T-helper 17 cell (primary cell): ENCODE measurements at places on chromosomes 1 and 21. TPM values are rescaled to one million over a fixed set of nuclear protein-coding genes. Genes with fewer than 3 reads are reported as not detected.

DNA sequence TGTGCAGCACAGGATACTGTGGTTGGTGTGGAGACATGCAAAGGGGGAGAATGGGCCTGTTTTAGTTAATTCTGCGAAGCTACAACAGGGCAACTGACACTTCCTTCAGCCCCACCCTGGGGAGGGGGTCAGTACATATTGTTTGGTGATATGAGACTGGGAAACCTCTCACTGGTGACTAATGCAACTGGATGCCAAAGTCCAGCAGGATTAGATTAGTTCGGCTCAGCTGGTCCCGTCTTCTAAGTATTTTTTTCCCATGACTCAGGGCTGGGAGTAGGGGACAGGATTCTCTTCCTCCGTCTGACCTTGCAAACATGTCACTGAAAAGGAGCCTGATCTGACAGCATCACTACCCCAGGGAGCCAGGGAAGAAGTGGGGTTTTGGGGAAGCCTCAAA is 43.0 kb downstream of the PLXNA2 start:
- no peak for DNase-seq

GRCh38 chr21:15943009-15943666 is 213.4 kb downstream of the USP25 start:
- no peak for DNase-seq

DNA sequence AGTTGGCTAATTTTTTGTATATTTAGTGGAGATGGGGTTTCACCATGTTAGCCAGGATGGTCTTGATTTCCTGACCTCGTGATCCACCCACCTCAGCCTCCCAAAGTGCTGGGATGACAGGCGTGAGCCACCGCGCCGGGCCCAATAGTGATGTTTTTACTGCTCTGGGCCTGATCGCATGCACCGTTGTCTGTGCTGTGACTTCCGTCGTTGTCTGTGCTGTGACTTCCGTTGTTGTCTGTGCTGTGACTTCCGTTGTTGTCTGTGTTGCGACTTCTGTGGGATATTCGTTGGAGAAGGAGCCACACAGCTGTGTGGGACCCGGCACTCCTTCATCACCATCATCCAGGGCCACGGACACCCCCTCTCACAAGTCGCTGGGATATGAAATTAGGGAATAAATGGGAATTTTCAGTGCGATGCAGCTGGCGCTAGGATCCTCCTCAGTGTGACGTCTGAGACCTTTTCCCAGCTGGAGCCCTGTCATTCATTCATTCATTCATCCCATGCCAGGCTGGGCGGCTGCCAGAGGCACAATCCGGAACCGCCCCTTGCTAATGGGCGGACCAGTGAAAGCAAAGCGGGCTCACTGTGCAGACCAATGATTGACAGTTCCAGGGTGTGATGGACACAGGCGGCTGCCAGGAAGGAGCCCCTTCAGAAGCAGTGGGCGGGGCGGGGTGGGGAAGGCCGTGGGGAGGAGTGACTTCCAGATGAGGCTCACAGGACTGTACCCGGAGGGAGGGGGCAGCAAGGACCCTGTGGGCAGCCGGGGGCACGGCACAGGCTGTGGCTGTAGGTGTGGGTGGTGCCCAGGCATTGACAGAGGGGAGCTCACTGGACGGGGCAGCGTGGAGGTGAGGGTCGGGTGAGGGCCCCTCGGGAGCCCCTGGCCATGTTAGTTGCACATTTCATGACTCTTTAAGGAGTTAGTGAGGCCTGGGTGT is 48.9 kb downstream of the PRKCZ start:
- DNase-seq: peak; percentile 4

- no peak for DNase-seq
Observed at GRCh38 chr1:65174585-65174984, 26.6 kb downstream of the AK4 start.

DNA sequence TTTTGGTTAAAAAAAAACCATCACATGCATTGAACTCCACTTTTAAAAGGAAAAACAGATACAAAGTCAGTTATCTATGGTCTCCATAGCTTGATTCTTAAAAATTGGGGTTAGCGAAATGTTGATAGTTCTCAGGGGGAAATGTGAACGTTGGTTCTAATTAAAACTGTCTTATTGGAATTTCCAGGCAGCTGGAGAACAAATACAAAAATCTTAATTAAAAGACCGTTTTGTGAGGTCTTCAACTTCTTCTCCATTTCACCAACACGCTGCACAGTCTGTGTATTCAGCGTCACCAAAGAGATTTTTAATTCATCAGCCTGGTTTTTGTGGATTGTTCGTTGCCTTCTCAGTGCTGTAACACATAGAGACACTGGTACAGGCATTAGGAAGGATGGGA is 99.3 kb upstream of the COA6 start:
- no peak for DNase-seq

DNA sequence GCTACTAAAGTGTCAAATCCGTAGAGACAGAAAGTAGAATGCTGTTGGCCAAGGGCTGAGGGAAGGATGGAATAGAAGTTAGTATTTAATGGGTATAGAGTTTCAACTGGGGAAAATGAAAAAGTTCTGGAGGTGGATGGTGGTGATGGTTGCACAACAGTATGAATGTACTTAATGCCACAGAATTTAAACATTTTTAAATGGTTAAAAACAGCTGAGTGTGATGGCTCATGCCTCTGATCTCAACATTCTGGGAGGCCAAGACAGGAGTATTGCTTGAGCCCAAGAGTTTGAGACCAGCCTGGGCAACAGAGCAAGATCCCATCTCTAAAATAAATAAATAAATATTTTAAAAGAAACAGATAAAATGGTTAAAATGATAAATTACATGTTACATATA is 44.5 kb downstream of the PIK3R3 start:
- no peak for DNase-seq

The TSPAN1 gene
- total RNA-seq: not detected

The IQGAP3 gene
- not detected for total RNA-seq

GRCh38 chr21:25903607-25904006 is 168.8 kb downstream of the GABPA start:
- no peak for DNase-seq

The HHIPL2 gene
- 0.39 TPM for total RNA-seq

The HTR6 gene
- total RNA-seq: 0.17 TPM

GRCh38 chr1:206708058-206708457 is 23.4 kb downstream of the MAPKAPK2 start:
- DNase-seq: no peak

The VANGL2 gene
- not detected for total RNA-seq

DNA sequence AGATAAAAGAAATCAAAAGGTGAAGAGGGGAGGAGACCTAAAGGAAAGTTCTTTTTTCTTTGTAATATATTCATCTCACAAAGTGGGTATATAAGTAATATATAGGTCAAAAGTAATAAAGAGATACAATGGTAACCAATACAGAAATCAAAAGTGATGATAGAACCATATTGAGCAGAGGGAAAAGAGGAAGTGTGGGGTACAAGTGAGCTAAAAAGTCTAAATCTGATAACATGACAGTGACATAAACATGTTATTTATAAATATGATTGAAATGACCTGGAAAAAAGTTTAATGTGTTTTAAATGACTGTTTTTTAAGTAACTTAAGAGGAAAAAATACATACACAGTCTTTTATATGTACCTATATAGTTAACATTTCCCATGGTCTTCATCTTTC is 70.5 kb downstream of the MRPL39 start:
- no peak for DNase-seq

The SH3BGR gene
- total RNA-seq: 0.86 TPM

GRCh38 chr1:226631229-226632000 is 82.9 kb downstream of the STUM start:
- no peak for DNase-seq

DNA sequence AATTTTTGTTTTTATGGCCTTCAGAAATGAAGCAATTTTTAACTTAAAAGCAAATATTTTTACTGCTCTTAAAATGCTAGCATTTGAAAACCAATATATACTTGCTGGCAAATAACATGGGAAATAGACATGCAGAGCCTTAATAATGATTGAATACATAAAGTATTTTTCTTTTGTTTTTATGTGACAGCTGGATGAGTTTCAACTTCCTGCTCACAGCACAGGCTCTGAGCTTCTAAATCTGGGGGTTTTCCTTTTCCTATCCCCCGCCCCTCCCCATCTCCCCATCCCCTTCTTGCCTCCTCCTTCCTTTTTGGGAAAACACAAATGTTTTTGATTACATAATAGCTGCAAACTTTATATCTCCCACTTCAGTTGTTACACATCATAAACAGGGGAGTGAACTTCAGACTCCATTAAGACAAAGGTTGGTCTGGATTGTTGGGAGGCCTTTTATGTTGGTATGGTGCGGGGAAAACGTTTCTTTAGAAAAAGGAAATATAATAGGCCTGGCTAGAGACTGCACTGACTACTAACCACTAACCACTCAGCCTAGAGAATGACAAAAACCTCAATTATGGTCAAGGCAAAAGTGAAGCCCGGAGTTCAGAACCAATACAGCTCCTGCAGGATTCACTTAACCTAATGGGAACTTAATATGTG is 116.1 kb upstream of the GORAB start:
- DNase-seq: no peak

DNA sequence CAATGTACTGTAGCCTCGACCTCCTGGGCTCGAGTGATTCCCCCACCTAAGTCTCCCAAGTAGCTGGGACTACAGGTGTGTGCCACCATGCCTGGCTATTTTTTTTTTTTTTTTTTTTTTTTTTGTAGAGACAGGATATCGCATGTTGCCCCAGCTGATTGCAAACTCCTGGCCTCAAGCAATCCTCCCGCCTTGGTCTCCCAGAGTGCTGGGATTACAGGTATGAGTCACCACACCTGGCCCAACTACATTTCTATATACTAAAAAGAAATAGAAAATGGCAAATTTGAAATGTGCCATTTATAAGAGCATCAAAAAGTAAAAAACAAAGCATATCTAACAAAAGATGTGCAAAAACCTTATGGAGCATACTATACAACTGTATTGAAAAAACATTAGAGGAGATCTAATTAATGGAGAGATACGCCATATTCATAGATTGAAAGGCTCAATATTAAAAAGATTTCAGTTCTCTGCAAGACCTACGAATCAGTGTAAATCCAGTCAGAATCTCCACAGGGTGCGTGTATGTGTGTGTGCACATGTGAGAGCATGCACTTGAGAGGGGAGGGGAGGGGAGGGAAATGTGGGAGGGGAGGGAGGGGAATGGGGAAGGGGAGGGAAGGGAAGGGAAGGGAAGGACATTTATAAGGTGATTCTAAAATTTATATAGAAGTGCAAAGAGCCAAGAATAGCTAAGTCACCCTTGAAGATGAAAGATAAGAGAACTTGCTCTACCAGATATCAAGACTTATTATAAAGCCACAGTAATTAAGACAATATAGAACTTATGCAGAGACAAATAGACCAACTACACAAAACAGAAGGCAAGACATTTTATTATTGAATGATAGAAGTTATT is 15.5 kb upstream of the PADI4 start:
- DNase-seq: no peak

- no peak for DNase-seq
Observed at GRCh38 chr1:51238034-51238403, 1.9 kb downstream of the RNF11 start.

The EVI5 gene
- 0.70 TPM for total RNA-seq

The SNRNP40 gene
- total RNA-seq: 48.0 TPM

DNA sequence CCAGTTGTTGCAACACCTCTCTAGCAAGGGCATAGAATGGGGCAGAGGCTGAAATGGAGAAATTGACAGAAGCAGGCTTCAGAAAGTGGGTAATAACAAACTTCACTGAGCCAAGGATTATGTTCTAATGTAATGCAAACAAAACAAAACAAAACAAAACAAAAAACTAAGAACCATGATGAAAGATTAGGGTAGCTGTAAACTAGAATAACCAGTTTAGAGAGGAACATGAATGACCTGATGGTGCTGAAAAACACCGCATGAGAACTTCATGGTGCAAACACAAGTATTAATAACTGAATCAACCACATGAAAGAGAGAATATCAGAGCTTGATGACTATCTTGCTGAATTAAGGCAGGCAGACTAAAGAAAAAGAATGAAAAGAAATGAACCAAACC is 1707.7 kb downstream of the BRINP3 start:
- no peak for DNase-seq

- DNase-seq: no peak
Observed at GRCh38 chr21:14114251-14114650, 96.5 kb downstream of the LIPI start.

GRCh38 chr1:103917795-103918194 is 168.1 kb downstream of the AMY1C start:
- no peak for DNase-seq

DNA sequence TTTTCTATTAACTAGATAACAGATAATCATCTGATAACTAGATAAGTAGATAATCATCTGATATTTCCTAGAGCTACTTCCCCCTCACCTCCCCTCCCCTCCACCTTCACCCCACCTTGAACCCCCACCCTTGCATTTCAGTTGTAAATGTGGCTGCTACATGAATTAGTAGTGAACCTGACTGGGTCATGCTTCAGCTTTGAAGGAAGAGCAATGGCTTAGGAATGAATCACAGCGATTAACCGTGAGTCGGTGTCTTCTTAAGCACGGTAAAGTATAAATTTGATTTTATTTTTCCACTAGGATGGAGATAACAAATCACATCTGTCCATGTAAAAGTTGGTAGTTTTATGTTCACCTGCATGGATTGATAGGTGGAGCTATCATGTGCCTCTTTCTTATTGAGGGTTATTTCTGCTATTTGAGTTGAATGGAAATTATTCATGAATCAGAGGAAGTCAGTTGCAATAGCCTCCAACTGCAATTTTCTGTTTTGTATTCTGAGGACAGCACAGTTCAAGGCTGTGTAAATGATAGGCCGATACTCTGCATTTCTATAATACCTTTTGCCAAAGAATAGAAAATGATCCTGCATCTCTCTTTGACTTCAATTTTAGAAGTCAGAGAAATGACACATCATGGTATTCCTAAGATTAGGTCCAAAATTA is 235.0 kb downstream of the PTGER3 start:
- DNase-seq: no peak

GRCh38 chr1:28582248-28582615 is 9.8 kb upstream of the RAB42 start:
- no peak for DNase-seq

DNA sequence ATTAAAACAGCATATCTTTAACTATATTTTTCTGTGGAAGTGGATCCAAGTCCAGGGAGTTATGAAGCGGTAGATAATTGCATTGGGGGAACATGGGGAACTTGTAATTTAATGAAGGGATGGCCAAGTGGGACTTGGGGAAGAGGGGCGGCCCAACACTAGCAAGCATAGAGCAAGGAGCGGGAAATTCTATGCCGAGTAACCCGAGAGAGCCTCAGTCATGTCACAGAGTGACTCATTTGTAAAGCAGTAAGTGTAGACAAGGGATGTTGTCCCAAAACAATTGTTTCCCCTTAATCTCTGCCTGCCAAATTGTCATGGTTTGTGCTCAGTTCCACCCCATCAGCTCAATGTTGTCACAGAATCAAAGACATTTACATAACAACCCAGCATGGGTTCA is 620.1 kb downstream of the AJAP1 start:
- no peak for DNase-seq

The BEND5 gene
- total RNA-seq: 0.70 TPM

The NRIP1 gene
- total RNA-seq: 33.7 TPM

- DNase-seq: no peak
Observed at GRCh38 chr1:64986903-64987871, 20.8 kb upstream of the JAK1 start.

- no peak for DNase-seq
Observed at GRCh38 chr1:92184632-92185031, 33.1 kb upstream of the C1orf146 start.

GRCh38 chr1:154407198-154408091 is 2.3 kb downstream of the IL6R start:
- no peak for DNase-seq

- no peak for DNase-seq
Observed at GRCh38 chr1:176567190-176567794, 104.3 kb downstream of the PAPPA2 start.

- DNase-seq: no peak
Observed at GRCh38 chr1:218281285-218281684, 3.8 kb upstream of the RRP15 start.
